ENCODE measurements at places on chromosomes 3 and 15. TPM values are rescaled to one million over a fixed set of nuclear protein-coding genes. Genes with fewer than 3 reads are reported as not detected.

The KLHL18 gene
- 35.9 TPM for total RNA-seq

The ADAMTS7 gene
- 10.6 TPM for total RNA-seq

The UCN2 gene
- total RNA-seq: 28.3 TPM

The NOX5 gene
- 0.50 TPM for total RNA-seq

The GPD1L gene
- 5.7 TPM for total RNA-seq

The SI gene
- not detected for total RNA-seq

The TMEM39A gene
- 69.3 TPM for total RNA-seq

The IRAK2 gene
- total RNA-seq: 2.5 TPM

The SLC51B gene
- total RNA-seq: not detected
